SW 1271 (cell line): ENCODE measurements at places on chromosomes 3 and 15.

- DNase-seq: no peak
These were observed 789.8 kb downstream of the NAALADL2 start for GRCh38 chr3:175648899-175649298.

DNA sequence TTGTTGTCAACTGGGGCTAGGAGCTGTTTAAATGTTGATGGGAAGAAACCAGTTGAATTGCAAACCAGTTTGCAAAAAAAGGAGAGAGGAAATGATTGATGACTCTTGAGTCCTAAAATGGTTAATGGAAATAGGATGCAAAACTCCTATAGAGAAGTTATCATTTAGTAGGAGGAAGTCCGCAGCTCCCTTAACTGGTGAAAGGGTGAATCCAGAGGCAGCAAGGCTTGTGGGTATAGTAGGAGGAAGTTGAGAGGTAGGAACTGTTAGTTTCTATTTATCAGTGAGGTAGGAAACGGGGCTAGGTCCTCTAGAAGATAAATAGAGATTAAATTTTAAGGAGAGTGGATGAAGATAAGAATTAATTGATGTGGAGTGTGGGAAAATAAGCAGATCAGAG is 15.4 kb downstream of the IREB2 start:
- DNase-seq: no peak

- no peak for DNase-seq
These were observed 23.7 kb downstream of the CRYGS start for GRCh38 chr3:186520431-186520830.

DNA sequence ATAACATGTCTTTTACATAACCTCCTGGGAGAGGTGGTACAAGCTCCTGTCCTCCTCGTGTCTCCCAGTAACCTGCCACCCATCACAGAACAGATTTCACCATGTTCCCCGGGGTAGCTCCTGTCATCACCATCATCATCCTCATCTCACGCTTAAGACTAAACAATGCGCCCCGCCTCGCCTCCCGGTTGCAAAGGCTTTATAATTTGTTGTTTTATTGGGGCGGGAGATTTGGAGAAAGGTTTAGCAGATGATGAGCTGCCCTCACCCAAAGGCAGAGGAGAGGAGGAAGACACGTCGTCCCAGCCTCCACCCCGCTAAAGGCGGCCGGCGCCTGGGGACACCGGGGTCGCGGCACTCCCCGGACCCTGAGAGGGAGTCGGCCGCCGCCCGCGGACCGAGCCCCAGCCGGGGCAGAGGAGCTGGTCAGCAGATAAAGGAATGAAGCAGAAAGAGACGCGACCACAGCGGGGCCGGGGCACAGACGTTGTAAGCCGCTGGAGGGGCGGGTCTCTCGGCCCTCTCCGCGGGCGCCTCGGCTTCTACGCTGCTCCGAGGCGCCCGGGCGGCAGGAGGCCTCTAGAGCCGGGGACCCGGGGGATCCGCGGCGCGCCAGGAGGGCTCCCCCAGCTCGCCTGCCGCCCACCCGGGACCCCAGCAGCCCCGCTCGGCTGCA is 589 bp downstream of the HERC1 start:
- DNase-seq: peak; percentile 30

- DNase-seq: no peak
These were observed 319.0 kb downstream of the MECOM start for GRCh38 chr3:169344465-169344864.

GRCh38 chr3:9884555-9885165 is 4.6 kb upstream of the CIDEC start:
- DNase-seq: peak; percentile 71

GRCh38 chr3:150663461-150663860 is 40.3 kb downstream of the ERICH6 start:
- no peak for DNase-seq

DNA sequence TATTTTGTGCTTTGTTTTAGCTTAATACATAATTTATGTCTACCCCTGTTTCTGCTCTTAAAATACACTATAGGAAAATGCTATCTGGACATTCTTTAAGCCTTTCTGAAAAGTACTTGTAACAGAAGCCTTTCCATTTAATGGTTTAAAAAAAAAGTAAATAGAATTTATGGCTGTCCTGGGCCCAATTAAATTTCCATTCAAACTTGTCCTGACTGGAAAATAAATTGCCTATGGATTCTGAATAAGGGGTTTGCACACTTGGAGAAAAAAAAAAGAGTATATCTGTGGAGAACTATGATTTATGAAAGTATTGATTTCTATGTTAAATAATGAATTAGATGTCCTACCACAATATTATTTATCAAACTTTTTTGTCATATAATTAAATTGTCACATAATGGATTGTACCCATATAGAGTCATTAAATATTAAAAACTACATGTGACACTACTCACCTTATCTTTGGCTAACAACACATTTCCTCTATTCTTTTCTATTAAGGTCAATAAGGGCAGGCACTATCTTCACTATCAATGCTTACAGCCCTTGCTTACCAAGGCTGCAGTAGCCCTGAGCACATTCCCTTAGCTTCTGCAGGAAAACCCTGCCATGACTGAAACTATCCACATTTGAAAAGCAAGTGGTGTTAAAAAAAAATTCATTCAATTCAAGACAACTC is 396.1 kb upstream of the ROBO2 start:
- DNase-seq: no peak

GRCh38 chr3:192373586-192373985 is 353.8 kb downstream of the FGF12 start:
- DNase-seq: no peak

DNA sequence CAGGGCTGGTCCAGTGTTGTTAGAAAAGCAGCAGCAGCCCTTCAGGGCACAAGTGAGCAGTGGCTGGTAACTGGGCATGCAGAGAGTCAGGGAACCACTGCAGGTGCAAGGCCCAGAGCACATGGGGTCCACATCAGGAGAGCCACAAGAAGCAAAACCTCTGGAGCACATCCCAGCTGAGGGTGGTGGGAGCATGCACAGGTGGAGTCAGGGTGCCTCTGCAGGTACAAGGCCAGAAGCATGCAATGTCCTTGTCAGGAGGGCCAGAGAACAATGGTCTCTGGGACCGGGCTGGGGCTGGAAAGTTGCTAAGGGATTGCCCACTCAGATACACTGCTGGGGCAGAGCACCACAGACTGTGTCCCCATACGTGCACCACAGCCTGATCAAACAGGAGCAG is 226.1 kb upstream of the UBE2E2 start:
- no peak for DNase-seq

DNA sequence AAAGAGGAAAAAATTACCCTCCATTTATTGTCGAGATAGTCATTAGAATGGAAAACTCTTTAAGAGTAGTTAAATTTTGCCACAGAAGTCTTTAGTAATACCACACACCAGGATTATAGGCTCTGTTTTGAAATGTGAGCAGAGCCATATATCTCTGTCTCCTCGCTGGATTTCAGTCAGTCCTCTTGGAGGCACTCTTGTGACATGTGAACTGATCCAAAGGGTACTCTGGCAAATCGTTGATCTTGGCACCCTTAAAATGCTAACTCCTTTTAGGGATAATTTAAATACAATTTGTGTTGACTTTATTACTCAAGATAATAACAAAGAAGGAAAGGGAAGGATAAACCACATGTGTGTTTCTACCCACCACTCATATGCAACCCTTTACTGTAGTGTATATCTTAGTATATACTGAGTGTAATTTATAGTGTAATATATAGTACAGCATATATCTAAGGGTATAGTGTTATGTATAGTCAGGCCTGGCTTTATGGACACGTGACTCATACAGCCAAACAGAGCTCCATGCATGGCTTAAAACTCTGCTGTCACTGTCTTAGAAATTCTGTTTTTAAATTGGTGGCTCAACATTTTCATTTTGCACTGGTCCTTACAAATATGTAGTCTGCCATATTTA is 12.3 kb upstream of the KPNA4 start:
- DNase-seq: no peak

DNA sequence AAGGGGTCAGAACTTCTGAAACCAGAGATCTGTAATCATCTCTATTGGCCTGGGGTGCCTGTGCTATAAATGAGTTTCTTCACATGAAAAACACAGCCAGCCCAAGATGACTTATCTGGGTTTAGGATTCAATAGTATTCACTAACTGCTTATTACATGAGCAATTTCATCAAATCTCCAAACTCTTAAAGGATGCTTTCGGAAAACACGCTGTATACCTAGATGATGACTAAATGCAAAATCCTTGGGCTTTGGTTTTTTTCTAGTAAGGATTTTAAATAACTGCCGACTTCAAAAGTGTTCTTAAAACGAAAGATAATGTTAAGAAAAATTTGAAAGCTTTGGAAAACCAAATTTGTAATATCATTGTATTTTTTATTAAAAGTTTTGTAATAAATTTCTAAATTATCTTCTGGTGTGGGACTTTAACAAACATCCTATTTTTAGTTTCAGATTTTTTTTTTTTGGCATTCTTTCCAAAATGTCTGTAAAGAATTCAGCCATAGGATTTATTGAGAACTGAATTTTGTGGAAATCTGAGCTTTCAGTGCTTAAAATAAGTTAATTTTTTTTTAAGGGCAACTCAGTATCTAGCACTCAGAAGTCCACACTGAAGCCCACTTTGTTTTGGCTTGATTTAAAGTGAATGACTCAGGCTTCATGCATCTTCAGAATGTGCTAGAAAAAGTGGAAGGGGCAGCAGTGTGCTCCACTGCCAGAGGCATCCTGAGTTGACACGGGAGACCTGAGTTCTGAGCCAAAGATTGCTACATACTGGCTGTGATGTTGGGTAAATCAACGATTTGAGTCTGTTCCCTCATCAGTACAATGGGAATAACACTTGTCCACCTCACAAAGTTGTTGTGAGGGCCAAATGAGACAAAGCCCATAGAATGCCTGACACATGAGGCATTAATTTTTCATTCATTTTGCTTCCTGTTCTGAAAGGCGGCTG is 18.7 kb downstream of the TMEM43 start:
- peak; percentile 89 for DNase-seq

DNA sequence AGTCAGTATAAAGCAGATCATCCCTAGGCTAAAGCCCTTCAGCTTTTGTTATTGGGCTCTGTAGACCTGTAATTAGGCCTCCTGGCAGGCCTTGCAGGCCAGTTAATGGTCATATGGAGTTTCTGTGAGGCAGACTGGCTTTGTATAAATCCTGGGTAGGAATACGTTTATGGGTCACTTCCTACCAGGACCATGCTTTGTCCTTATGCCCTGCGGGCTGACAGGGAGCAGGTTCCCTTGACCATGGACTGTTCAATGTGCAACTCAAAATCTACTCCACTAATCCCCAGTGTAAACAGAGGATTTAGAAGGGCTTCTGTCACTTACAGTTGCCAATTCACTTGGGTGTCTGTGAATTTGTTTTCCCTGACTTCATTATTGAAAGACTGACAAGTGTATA is 202.7 kb upstream of the MLF1 start:
- no peak for DNase-seq

- DNase-seq: no peak
These were observed 2.6 kb upstream of the CHST13 start for GRCh38 chr3:126521122-126521891.

GRCh38 chr3:175046601-175047000 is 187.5 kb downstream of the NAALADL2 start:
- DNase-seq: no peak

GRCh38 chr3:196124608-196125007 is 42.7 kb upstream of the TFRC start:
- DNase-seq: no peak
